Suppressor macrophage treated with lipopolysaccharide for 1 hour (primary cell): ENCODE measurements at places on chromosomes 7 and 10.

GRCh38 chr7:73778801-73779389 lies 8.8 kb upstream of the CLDN3 start:
- no peak for DNase-seq

DNA sequence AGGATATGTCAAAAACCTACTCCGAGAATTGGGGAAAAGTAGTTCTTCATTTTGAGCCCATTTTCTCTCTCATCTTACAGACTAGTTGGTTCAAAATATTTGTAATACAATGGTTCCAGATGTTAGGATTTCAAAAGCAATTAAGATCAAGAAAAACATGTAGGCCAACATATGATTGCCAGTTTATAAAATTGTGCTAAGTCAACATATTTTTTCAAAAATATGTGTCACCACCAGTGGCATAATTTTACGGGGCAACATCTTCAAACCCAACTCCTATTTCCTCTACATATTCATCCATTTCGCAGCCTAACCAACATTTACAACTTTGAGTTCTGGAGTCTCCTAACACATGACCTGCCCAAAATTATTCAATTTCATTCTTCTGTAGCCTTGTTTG lies 514.5 kb upstream of the TPK1 start:
- no peak for DNase-seq

- DNase-seq: no peak
Observed at GRCh38 chr7:134847851-134848588, 68.6 kb downstream of the CALD1 start.

DNA sequence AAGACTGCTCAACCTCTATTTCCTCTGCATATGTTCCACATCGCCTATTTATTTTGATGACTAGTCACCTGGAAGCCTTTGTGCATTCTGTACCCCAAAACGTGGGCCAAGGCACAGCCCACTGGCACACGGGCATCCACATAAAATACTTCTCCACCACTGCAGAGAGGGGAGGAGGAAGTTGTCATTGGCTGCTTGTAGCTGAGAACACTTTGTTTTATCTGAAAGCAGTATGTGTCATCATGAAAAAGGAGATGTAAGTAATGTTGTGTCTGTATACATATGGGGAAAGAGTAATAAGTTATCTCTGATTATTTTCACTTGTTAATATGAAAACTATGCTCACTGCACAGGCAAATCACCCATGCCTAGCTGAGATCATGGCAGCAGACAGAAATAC lies 48.2 kb upstream of the AMPH start:
- DNase-seq: peak; percentile 18

GRCh38 chr10:16724509-16724908 lies 92.7 kb downstream of the RSU1 start:
- DNase-seq: no peak

DNA sequence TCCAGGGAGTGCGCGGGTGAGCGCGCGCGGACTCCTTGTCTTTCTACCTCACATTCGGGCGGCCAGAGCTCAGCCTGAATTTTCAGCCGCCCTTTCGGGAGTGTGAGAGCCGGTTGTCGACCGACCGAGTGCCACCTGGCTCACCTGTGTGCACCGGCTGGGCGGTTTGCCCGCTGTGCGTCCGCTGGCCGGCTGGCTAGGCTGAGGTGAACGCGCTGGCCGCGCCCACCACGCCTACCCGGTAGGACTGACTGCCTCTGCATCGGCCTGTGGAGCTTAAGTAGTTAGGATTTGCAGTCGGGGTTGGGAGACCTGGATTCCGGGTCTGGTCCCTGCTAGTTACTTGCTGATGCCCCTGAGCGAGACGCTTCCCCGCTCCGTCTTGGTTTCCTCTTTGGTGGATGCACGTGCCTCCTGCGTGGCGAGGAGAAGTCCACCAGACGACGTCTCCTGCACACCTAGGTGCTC lies 553 bp downstream of the TSPAN15 start:
- peak; percentile 40 for DNase-seq

- DNase-seq: no peak
Observed at GRCh38 chr10:114870486-114870885, 48.9 kb downstream of the FHIP2A start.

DNA sequence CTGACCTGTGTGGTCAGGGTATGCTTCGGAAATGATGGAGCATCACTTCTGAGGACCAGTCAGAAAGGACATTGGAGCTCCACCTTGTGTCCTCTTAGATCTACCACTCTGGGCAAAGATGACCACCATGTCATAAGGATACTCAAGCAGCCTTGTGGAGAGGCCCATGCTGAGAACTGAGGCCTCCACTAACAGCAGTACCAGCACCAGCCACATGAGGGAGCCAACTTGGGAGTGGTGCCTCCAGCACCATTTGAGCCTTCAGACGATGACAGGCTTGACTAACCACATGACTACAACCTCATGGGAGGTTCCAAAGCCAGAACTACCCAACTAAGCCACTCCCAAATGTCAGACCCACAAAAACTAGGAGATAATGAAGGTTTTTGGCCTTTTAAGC lies 116.0 kb downstream of the NPTX2 start:
- peak; percentile 67 for DNase-seq

- no peak for DNase-seq
Observed at GRCh38 chr7:158103378-158103777, 484.2 kb downstream of the PTPRN2 start.

GRCh38 chr10:8539056-8539455 lies 484.6 kb downstream of the GATA3 start:
- DNase-seq: no peak

- peak; percentile 76 for DNase-seq
Observed at GRCh38 chr10:25174461-25175230, at the start of gene GPR158. Gene GPR158, plus strand, starts transcription at chr10:25175001. Its CDS starts 420 bp downstream, at chr10:25175421.

GRCh38 chr10:110535958-110536891 lies 31.3 kb upstream of the SMC3 start:
- DNase-seq: peak; percentile 98

GRCh38 chr10:44771233-44771995 lies 139.7 kb upstream of the TMEM72 start:
- no peak for DNase-seq

DNA sequence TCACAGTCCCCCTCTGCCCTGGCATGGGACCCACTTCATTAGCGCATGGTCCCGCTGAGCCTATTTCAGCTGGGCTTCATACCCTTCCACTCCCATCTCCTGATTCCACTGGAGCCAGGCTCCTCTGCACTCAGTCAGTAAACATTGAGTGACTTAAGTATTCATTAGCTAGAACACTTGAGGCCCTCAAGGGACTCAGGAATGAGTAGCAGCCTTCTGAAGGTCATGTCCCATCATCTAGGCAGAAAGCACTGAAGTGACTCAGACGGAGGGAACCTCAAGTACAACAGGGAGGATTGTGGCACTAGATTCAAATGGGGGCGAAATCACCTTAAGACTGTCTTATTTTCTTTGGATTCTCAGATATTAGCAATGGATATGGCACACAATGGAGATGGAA lies 186.6 kb upstream of the INHBA start:
- no peak for DNase-seq

DNA sequence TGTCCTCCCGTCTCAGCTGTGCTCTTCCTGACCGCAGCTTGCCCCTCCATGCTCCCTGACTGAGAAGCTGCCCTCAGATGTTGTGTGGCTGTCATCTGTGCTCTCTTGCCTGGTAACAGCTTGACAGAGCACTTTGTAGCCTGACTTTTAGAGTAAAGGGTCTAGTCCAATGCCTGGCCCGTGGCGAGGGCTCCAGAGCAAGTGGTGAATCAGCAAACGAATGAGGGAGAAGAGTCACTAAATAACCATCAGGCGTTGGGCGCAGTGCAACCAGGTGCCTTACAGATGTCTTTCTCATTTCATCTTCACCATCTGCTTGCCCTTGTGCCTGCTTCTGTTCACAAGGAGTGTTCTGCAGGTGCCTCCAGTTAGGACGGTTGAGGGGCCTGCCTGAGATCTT lies 45.6 kb downstream of the MKI67 start:
- no peak for DNase-seq

DNA sequence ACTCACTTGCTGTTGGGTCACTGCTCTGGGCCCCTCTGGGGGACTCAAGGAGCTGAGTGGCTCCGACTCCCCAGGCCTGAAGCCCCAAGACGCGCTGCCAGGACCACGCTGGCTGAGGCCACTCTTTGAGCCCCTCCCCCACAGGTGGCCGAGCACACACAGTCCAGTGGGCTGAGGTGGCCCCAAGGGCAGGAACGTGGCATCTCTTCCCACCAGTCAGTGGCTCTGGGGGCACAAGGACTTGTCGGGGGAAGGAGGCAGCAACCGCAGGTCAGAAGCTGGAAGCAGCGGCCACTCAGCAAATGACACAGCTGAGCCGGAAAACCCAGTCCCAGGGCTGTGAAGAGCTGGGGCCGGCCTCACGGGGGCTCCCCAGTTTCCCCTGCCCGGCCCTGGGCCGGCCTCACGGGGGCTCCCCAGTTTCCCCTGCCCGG lies 24.1 kb downstream of the GRIFIN start:
- peak; percentile 84 for DNase-seq

GRCh38 chr7:47552621-47553020 lies 29.3 kb downstream of the TNS3 start:
- peak; percentile 39 for DNase-seq

DNA sequence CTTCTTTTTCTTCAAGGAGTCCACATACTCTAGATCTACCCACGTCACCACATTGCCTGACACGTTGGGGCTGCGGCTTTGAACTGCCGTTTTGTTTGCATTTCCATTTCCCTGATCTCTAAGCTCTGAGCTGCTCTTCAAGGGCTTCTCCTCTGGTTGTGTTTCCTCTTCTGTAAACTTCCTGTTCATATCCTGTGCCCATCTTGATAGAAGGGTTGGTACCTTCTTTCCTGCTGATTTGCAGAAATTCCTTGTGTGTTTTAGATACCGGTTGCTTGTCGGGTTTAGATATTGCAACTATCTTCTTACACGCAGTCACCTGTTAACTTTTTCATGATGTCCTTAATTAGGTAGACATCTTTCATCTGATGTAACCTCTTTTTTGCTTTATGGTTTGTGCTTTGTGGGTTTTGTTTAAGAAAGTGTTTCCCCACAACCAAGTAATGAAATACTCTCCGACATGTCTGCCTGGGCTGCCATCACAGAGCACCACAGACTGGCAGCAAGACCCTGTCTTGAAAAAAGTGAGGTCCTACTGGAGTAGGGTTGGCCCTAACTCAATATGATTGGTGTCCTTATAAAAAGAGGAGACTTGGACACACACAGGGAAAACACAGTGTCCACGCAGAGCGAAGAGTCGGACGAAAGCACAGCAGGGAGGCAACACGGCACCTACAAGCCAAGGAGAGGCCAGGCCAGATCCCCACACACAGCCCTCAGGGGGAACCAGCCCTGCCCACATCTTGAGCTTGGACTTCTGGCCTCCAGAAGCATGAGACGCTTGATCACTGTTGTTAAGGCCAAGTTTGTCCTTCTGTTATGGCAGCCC lies 99.1 kb upstream of the PDGFA start:
- DNase-seq: peak; percentile 62

DNA sequence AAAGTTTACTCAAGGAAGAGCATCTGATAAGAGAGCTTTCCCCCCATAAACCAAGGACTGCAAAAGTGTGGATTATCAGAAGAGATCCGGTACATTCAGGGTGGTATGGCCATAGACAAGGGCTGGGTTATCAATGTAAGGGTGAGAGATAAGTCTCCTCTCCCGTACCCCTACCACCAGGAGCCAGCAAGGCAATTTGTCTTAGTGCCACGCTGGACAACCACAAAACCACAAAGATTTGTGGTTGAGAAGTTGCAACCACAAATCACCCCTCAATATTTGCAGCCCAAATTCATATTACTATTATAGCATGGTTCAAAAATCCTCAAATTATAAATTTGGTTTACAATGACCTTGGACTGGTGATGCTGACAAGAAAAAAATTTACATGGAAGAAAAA lies 2.3 kb upstream of the ZSCAN25 start:
- DNase-seq: no peak

DNA sequence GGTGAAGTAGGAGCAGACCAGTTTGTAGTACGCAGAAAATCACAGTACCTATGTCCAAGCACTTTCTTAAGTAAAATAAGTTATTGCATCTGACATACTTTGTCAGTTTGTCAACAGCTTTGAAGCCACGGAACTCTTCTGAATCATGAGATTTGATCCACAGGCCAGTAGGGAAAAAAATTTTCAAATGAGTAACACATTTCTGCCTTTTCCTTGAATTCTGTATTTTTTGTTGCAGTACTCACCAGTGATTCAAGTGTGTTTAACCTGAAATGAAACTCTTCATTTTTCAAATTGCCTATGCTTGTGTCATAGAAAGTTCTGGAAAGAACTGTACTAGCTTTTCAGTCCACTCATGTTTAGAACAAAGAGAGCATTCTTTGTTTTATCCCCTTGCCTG lies 337.7 kb downstream of the GATA3 start:
- DNase-seq: no peak
